Left cardiac atrium (tissue), 4 donors: ENCODE measurements at places on chromosomes 1 and 21. TPM values are rescaled to one million over a fixed set of nuclear protein-coding genes. Genes with fewer than 3 reads are reported as not detected.

DNA sequence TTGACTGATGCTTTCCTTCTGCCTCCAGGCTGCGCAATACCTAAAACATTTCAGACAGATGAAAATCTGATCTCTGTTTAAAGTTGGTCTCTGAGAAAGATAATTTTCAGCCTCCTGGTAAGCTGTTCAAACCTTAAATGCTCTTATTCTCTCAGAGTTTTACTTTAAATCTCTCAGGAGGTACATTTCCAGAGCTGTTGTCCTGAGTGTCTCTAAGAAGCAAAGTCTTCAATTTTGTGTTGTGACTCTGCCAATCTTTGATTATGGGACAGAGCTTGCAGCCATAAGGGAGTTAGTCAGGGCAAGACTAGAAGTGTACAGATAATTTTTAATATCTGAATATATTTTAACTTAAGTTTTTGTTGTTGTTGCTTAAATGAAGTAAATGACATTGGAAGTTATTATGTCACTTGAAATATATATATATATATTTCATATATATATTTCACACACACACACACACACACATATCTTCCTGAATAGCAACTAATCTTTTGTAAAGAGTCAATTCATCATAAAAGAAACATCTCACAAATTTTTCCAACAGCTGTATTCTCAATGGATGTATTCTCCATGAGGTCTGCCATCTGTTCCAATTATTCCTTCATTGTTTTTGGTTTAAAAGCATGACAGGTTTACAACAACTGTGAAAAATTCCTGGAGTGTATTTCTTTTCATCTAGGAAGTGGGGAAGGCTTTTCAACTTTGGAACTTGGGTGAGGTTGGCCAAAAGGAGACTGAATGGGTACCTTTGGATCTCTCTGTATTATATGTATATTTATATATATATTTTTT is 259.4 kb downstream of the BACH1 start:
- DNase-seq, result no peak

DNA sequence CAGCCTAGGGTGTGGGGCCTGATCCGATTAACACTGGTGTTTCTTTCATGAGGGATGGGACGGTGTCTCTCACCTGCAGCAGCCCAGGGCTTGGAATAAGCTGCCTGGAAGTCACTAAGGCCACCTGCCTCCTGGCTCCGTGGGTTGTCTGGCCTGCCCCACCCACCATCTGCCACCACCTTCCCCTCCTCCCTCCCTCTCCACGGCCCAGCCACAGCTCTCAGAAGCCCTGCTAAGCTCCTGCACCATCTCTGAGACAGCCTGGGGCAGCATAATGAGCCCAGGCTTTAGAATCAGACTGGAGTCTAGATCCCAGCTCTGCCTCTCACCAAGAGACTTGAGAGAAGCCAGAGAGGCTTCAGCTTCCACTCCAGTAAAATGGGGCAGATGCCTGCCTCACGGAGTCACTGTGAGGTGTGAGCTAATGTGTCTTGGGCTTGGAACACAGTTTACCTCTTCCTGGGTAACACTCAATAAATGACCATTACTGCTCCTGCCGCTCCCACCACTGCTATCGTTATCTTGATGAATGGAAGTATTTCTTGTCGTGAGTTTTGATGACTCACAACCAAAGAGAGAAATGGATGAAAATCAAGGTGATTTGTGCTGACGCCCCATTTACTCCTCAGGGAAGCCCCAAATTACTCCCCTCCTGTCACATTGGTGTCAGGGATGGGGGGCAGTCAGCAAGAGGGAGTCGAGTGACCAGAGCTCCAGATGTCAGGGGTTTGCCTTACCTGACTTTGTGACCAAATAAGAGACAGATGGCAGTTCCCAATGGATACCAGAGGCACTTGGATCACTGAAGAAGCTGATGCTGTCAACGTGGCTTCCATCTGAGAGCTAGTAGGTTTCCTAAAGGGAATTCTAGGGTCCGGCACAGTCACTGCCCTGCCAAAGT is 23.5 kb upstream of the C1QA start:
- no peak for DNase-seq

DNA sequence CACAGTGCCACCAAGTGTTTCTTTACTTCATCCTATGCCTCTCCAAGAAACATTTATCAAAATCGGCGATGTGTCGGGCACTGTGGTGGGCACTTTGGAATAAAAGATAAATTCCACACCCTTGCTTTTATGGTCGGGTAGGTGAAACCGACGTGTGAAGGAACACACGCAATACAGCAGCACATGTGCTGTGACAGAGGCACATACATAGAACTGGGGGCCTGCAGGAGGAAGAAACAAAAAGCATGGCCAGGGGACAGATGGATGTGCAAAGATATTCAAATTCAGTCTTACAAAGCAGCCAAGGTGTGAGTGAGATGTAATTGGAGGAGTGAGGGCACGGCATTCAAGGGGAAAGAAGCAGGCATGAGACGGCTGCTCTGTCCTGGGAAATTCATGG is 282.0 kb downstream of the PBX1 start:
- no peak for DNase-seq

Gene RNF186
- total RNA-seq, result not detected

DNA sequence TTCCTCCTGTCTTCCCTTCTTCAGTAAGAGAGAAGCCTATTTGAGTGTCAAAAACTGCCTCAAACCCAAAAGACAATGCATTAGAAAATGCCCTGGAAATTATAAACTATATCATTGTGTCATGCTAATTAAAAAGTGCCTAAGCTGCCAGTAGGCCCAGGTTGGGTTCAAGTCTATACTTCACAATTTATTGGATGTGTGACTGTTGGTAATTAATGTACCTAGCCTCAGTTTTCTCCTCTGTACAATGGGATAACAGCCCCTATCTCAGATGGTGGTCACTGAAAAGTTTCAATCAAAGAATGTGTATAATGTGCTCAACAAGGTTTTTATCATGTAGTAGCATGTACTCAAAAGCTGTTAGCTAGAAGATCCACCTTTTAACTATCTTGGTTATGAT is 246.9 kb upstream of the DUSP10 start:
- no peak for DNase-seq

DNA sequence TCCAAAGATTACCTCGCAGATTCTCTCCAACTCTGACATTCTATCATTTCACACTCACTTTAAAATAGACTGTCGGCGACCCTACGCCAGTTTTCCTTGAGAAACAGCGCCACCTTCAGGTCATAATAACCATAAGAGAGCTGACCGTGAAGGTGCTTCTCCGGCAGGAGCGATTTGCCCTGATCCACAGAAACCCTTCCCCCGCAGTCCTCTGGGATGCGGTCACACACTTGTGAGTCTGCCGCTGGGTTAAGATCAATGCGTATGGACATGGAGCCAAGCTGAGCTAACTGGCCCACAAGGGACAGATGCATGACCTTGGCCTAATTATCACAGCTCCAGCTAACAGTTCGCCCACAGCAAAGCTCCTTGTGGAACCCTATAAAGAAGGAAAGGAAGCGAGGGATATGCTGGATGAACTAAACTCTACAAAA is 32.8 kb upstream of the IFNAR2 start:
- peak; percentile 57 for DNase-seq

DNA sequence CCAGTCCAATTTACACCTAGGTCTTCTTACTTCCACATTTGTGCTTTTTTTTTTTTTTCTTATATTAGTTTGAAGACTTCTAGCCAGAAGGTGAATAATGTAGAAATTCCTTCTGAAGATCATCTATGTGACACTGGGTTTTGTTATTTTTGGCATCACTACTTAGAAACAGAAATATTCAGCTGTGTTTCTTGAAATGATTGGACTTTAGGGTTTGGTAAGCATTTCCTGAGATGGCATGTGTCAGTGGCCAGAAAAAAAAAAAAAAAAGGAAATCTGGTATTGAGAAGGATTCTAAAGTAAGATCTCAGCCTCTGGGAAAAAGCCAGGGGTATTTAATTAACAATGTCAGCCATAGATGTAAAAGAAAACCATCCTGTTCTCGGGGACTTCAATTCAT is 43.4 kb upstream of the LRRC8C start:
- DNase-seq, result no peak

Gene GPR25
- total RNA-seq, result not detected

Gene PADI4
- total RNA-seq, result 0.63 TPM

DNA sequence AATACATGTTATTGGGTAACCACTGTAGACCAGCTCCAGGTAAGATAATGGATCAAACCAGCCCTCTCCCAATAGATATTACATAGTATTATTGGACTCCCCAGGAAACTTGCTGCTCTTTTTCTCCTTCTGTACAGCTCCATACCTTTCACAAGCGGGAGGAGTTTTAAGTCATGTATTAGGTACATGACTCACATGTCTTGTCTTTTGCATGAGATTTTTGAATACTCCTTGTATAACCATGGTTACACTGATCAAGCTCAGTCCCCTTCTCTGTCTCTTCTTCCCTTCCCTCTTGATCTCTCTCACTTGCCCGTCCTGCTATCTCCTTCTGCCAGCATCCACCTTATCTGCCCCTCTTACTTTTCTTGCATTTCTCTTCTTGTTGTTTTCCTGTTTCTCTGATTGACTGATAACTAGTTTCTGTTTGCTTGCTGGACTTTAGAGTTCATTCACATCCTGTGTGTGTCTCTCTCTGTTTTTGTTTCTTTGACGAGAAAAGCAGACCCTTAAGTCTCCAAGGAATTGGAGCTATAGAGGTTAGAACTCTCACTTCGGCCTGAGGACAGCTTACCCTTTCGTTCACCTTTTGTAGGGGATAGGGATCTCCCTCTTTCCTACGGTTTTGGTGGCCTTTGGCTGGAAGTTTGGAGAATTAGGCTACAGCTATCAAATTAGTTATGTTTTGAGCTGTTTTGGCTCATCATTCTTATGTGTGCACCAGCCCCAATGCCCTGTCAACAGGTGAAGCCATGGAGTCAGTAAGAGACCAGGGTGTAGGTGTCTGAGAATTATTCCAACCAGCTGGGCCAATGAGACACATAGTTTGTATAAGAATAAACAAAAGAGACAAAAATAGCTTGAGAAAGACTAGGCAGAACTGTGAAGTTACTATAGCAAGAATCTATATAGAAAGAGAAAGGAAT is 49.0 kb upstream of the ASB17 start:
- no peak for DNase-seq

GRCh38 chr1:104726917-104727316 is 977.2 kb downstream of the AMY1C start:
- DNase-seq, result no peak

- DNase-seq, result no peak
These were observed 601 bp downstream of the UBE2G2 start for GRCh38 chr21:44800971-44801467.

Gene PIGR
- total RNA-seq, result 0.16 TPM
